ENCODE measurements at places on chromosomes 16 and 17. TPM values are rescaled to one million over a fixed set of nuclear protein-coding genes. Genes with fewer than 3 reads are reported as not detected.

Gene CMTM2
- total RNA-seq: 0.95 TPM

Gene TMEM106A
- 19.1 TPM for total RNA-seq

Gene RHOT1
- total RNA-seq: 26.7 TPM

Gene MT1H
- total RNA-seq: not detected

Gene NPTX1
- 30.4 TPM for total RNA-seq

Gene SPECC1
- 6.4 TPM for total RNA-seq

GRCh38 chr16:28586466-28586865, 10.4 kb downstream of the SULT1A2 start:
- H3K27me3 ChIP-seq: no peaks in the 10 kb centered on the region
- no peaks in the 10 kb centered on the region for H3K4me1 ChIP-seq
- H3K4me3 ChIP-seq: no peak overlapping the region
- peaks cover 40% of the 10 kb centered on the region for H3K36me3 ChIP-seq
- DNase-seq: no peak

DNA sequence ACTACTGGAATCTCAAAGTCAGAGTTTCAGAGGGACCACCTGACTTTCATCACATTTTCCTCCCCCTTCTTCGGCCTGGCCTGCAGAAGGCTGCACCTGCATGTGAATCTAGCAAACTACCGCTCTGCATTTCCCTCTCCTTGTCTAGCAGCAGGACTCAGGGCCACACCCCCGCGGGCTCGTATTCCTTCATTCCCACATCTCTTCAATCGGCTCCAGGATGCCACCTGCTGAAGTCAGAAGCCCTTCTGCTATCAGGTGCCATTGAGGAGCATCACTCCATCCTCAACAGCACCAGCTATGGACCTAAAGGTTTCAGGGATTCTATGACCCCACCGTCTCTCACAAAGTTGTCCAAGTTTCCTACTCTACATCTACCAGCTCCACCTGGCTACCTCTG, 169.5 kb downstream of the VPS53 start:
- no peak for DNase-seq
- H3K27me3 ChIP-seq: no peaks in the 10 kb centered on the region
- no peak overlapping the region for H3K27ac ChIP-seq
- no peak overlapping the region for H3K4me3 ChIP-seq
- peaks cover 44% of the 10 kb centered on the region for H3K36me3 ChIP-seq

GRCh38 chr16:14344292-14344691, 273.2 kb downstream of the MRTFB start:
- no peak for DNase-seq
- no peak overlapping the region for H3K27ac ChIP-seq
- H3K4me1 ChIP-seq: no peaks in the 10 kb centered on the region
- H3K27me3 ChIP-seq: peaks cover 5% of the 10 kb centered on the region

DNA sequence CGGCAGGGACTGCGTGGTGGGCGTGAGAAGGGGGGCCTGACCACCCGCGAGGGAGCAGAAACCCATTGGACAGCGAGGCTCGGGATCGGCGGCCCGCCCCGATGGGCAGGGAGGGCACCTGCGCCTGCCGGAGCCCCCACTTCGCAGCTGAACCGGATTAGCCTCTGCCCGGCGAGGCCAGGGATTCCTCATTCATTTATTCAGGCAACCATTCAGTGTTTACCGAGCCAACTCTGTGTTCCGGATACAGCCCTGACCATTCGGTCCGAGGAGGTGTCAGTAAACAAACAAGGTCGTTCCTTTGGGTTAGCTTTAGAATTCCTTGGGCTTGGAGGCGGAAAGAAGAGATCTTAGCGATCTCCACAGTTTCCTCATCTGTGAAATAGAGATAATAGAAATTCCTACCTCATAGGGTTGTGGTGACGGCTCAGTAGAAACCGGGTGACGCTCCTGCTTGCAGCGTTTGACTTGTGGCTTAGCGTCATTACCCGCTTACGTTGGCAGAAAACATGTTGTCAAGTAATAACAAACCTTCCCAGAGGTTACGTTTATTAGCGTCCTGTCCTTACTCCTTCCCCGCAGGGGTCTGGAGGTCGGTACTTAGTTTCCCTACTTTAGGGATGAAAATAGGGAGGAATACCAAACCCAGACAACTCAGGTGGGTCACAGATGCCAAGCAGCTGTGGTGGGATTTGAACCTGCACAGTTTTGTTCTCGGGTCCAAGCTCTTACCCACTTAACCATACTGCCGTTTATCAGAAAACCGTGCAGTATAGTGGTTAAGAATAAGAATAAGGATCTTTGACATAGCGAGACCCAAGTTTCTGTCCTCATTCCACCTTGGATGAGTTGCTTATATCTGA, 893 bp downstream of the POLR3E start:
- H3K27me3 ChIP-seq: no peaks in the 10 kb centered on the region
- peak overlapping the region; percentile 94 for H3K4me3 ChIP-seq
- H3K36me3 ChIP-seq: peaks cover 39% of the 10 kb centered on the region
